ENCODE measurements at places on chromosomes 1 and 21.

DNA sequence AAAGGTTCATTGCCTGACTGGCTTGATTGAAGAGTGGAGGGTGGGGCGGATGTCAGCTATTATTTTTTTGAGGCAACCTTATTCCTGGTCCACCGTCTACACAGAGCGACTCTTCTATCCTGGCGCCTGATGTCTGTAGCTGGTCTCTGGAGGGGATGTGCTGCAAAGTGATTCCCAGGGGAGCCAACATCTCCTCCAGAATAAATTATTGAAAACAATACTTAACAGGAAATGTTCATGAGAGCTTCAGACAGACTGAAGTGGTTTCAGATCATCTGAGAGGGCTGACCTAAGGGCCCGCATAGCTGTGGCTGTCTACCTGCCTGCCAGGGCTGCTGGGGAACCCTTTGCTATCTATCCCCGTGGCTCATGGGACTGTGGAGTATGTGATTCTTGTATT lies 66.7 kb downstream of the TEX35 start:
- DNase-seq, result no peak

GRCh38 chr1:46171871-46172270 lies 3.0 kb upstream of the TSPAN1 start:
- no peak for DNase-seq

DNA sequence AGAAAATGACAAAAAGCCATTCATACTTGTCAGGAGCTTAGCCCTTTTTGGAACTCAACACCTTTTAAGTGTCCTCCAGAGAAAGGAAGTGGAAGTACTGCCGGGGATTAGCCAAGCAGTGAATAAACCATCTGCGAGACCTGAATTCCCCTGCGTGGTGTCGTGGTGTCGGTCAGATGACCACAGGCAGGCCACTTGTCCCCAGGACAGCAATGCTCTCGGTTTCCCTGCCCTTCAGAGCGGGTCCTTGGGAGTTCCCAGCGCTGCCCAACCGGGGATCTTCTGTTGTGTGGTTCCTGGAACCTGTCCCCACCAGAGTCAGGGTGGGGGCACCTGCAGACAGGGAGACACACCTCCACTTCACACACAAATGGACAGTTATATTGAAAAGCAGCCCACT lies 9.2 kb downstream of the GPR157 start:
- no peak for DNase-seq

DNA sequence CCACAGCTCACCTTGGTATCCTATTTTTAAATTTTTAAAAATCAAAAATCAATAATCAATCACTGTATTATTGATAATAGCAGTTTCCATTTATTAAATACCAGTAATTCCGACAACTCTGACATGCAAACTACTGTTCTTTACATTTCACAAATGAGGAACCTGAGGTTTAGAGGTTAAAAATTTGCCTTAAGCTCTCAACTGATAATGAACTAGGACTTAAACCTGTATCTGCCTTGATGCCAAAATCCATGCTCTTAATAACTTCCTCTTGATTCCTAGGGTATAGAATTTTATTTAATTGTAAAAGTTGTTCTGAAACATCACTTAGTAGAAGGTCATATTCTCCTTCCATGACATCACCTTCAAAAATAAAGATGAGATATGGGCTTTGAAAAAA lies 5.6 kb downstream of the ARHGAP29 start:
- DNase-seq, result no peak

DNA sequence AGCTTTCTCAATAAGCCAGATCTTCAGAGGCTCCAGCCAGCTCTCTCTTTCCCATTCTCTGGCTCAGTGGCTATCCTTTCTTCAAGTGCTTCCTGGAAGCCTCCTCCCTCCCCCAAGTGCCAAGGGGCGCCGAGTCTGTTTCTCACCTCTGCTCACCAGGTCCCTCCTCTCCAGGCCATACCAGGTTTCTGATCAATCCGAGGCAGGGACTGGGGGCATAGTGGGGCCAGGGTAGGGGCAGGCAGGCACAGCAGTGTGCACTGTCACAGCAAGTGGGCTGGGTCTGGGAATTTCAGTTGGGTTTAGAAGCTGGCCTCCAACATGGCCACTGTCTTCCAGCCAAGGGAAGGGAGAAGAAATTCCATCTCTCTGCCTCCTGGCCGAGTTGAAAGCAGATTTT lies 56.5 kb downstream of the NAV1 start:
- no peak for DNase-seq

GRCh38 chr1:229203991-229204632 lies 66.8 kb upstream of the RAB4A start:
- no peak for DNase-seq

GRCh38 chr21:33800753-33801423 lies 114.7 kb downstream of the ATP5PO start:
- no peak for DNase-seq
